Stimulated activated CD4-positive, alpha-beta T cell treated with anti-CD3 and anti-CD28 coated beads, Interleukin-1b, Interleukin-23, amount 100 ng/mL, for 1 hour (primary cell): ENCODE measurements at places on chromosomes 4 and X.
A peak's percentile ranks its signal among the peaks of the same experiment; 100 is the strongest.

DNA sequence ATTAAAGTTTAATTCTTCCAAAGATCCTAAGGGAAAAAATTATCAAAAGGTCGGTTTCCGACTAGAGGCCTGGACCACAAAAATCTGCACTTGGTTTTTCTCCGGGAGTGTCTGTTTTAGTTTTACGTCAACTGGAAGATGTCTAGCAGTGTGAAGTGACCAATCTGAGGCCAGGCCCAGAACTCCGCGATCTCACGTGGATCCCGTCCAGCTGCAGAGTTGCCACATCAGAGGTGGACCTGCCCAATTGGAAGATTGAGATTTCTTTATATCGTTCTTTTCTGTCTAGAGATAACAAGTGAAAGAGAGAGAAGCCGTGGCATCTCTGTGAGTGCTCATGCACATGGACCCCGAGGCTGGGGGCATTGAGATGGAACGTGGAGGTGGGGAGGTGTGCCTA is 115.8 kb downstream of the AFF1 start:
- no peak for DNase-seq

GRCh38 chr4:107153228-107153627 is 117.1 kb upstream of the DKK2 start:
- no peak for DNase-seq

GRCh38 chr4:55117511-55117910 is 7.9 kb downstream of the KDR start:
- DNase-seq = no peak

DNA sequence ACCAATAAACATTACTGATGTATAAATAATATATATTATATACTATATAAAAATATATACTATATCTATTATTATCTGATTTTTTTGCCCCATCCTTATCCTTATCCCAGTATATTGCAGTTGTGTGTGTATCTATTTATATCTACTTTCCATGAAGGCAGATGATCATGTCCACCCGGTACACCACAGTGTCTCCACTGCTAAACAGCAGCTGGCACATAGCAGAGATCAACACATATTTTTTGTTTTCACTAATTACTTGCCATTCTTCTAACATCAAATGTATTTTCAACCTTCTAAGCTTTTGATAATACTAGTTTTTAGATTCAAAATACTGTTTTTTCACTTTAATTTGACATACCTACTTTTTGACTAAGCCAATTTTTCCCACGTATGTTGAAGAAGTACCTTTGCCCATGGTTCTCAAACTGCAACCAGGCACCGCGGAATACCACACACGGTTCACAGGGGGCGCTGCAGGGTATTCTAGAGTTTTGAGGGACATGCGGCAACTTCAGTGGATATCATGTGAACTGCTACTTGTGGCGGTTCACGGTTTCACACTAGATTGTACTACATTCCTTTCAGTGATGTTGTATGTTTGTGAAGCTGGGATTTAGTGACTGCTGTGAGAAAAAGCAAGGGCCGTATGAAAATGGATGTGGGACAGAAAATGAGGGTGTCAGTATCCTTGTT is 182.5 kb upstream of the NPY2R start:
- DNase-seq = peak; percentile 4

- DNase-seq = no peak
Measured at GRCh38 chr4:55258152-55258865, 87.7 kb upstream of the SRD5A3 start.

- DNase-seq = no peak
Measured at GRCh38 chrX:57587607-57588006, 4.2 kb upstream of the ZXDB start.

- no peak for DNase-seq
Measured at GRCh38 chrX:11751261-11751660, 6.8 kb upstream of the MSL3 start.

GRCh38 chrX:1609762-1610161 is 5.1 kb upstream of the ASMT start:
- DNase-seq = no peak

GRCh38 chr4:158778156-158778711 is 9.4 kb downstream of the FNIP2 start:
- no peak for DNase-seq

DNA sequence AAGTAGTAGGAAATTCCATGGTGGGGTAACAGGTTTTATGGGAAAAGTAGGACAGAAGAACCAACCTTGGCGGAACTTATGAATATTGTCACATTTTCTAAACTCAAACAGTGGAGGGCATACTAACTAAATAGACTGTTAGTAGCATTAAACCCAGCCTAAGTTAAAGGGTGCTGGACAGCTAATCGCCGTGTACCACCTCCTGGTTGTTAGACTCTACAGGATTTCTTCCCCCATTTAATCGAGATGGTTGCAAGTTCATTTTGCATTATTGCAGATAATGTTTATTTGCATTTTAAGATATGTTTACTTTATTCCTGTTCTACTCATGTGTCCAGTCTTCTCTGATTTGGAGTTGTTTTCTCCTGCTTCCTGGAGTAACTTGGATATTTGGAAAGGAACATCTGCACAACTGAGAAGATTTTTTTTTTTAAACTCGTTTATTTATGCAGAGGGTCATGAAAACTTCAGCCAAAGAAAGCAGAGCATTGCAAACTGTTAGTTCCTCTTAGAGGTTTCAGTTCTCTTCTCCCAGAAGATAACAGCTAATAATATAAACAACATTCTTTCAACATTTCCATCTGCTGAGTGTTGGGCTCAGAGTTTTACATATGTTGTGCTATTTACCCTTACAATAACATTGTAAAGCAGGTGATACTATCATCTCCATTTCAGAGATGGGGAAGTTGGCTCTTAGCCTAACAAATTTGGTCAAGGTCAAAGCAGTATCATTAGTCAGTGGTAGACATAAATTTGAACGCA is 51.5 kb upstream of the TBC1D9 start:
- no peak for DNase-seq

GRCh38 chrX:18692541-18692940 is 14.9 kb upstream of the PPEF1 start:
- no peak for DNase-seq

DNA sequence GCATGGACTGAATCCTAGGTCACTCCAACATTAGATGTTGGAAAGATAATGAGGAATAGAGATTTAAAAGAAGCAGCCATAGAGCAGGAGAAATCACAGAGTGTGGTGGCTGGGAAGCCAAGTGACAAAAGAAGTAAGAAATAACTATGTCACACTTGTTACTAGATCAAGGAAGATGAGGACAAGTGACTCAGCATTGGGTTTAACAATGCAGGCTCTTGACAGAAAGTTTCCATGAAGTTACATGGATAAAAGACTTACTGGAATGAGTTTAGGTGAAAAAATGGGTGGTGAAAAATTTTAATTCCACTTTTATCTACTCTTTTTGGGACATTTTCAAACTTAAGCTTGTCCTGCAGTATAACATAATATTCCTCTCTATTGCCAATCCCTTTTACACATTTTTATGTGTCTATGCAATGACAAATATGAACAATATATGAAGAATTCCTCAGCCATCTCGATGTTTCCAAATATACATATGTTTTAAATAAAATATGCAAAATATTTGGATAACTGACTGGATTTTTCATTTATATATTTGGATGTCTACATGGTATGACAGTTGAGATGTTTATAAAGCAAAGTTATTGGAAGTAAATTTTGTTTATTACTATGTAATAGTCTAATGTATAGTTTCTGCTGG is 462.6 kb downstream of the IL15 start:
- DNase-seq = no peak

- DNase-seq = no peak
Measured at GRCh38 chr4:15341733-15342300, 86.0 kb upstream of the C1QTNF7 start.

DNA sequence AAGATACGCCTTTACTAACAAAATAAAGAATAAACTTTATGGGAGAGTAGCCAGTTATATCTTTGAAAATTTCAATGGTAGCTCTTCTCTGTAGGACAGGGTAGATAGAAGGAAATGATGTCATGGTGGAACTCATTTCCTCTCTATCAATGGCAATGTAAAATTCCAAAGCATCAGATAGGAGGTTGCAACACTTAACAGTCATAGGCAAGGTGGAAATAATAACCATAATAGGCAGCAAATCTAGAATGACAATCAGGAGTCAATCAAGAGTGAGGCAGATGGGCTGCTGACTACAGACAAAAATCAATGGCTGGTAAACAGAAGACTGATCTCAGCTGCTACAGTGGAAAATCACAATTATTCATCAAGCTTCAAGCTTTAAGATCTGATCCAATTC is 53.9 kb upstream of the TET2 start:
- no peak for DNase-seq

DNA sequence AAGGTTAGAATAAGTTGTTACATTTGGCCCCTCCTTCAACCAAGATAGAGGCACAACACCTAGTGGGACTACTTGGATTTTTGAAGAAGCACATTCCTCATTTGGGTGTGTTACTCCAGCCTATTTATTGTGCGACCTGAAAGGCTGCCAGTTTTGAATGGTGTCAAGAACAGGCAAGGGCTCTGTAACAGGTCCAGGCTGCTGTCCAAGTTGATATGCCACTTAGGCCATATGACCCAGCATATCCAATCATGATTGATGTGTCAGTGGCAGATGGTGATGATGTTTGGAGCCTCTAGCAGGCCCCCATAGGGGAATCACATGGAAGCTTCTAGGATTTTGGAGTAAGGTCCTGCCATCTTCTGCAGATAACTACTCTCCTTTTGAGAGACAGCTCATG is 35.5 kb upstream of the UGT2B4 start:
- no peak for DNase-seq

- DNase-seq = no peak
Measured at GRCh38 chr4:23888421-23889319, 1.2 kb downstream of the PPARGC1A start.

- no peak for DNase-seq
Measured at GRCh38 chr4:6502147-6502546, 29.7 kb upstream of the PPP2R2C start.

DNA sequence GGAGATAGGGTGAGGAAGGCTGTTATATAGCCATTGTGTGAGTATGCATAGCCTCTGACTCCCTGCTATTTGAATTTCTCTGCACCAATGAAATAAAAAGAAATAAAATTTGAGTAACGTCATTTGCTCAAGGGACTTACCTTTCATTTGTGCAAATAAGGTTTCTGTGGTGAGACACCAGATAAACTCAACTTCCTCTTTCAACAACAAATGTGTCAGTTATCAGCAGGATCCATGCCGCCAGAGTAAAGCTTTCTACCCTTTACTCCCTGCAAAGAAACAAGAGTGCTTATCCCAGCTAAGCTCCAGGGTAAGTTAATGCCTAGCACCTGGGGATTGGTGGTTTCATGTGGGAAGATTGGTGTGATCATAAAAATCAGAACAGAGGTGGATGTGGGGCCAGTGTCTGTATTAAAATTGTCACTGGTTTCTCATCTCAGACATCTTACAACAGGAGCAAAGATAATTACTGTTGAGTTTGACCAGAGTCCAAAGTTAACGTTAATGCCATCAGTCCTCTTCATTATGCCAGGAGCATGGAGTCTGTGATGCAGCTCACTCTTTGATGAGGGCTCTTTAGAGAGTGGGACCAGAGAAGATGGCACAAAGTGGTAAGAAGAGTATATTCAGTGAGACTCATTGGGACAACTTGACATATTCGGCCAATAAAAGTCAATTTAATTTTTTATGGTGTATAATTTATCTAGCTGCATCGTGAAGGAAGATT is at the start of gene P2RY10:
P2RY10 (plus strand) TSS at position 206 of the 727 bp plus-strand sequence. CDS start 15,130 bp downstream, outside the sequence.
- DNase-seq = no peak

GRCh38 chr4:110201502-110201901 is 3.1 kb upstream of the ELOVL6 start:
- DNase-seq = no peak

GRCh38 chrX:153740631-153741222 is 16.1 kb downstream of the ABCD1 start:
- DNase-seq = no peak

- no peak for DNase-seq
Measured at GRCh38 chr4:140408974-140409373, 18.5 kb downstream of the CLGN start.

- no peak for DNase-seq
Measured at GRCh38 chr4:11201256-11201655, 227.4 kb downstream of the HS3ST1 start.
